Calu3 (cell line): ENCODE measurements at places on chromosomes 1 and 21.

GRCh38 chr1:213858581-213858980, 129.2 kb upstream of the PROX1 start:
- no peak for DNase-seq

GRCh38 chr1:27630859-27631491, 4.0 kb downstream of the FGR start:
- DNase-seq, result no peak

DNA sequence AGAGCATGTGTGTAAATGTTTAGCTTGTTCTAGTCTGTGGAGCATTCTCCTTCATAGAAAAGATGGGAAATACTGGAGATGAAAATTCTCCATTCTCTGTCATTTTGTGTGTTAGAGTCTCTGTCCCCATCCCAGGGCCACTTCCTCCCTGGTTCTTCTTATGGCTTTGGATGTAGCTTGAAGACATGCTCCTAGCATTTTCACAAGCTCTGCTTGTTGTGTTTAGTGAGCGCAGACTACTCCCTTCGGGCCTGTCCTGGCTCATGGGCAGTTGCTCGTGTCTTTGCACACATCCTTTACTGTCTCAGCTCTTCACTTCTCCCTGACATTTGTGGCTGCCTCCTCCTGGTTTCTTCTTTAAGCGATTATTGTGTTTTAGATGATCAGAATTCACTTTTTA, 30.4 kb downstream of the MAPKAPK2 start:
- no peak for DNase-seq

- DNase-seq, result no peak
Measured at GRCh38 chr1:232179896-232180778, 449.8 kb downstream of the SIPA1L2 start.

DNA sequence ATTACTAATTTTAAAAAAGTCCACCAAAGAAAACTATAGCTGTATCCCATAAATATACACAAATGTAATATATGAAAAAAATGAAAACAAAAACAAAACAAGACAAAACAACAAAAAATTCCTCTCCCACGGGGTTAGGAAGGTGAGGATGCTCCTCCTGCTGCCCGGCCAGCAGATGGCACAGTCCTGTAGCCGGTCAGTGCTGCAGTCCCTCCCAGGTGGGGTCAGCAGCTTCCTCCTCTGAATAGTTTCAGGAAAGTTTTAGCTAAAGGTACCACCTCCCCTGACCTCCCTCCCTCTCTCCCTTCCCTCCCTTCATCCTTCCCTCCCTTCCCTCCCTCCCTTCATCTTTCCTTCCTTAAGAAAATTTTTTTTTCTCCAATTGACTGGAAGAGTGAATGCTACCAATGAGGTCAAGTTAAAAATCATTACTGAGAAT, 67.8 kb upstream of the BCL10 start:
- peak; percentile 78 for DNase-seq
